ENCODE measurements at places on chromosomes 11 and 22.

- DNase-seq: no peak
Observed at GRCh38 chr22:25621986-25622385, 57.5 kb downstream of the GRK3 start.

DNA sequence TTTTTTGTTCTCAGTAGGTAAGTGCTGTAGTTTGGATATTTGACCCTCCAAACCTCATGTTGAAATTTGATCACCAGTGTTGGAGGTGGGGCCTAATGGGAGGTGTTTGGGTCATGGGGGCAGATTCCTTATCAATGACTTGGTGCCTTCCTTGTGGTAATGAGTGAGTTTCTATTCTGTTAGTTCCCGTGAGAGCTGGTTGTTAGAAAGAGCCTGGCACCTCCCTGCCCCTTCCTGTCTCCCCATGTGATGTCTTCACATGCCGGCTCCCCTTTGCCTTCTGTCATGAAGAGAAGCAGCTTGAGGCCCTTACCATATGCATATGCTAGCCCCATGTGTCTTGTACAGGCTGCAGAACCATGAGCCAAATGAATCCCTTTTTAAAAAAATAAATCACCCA lies 138.3 kb downstream of the TMEM135 start:
- no peak for DNase-seq

DNA sequence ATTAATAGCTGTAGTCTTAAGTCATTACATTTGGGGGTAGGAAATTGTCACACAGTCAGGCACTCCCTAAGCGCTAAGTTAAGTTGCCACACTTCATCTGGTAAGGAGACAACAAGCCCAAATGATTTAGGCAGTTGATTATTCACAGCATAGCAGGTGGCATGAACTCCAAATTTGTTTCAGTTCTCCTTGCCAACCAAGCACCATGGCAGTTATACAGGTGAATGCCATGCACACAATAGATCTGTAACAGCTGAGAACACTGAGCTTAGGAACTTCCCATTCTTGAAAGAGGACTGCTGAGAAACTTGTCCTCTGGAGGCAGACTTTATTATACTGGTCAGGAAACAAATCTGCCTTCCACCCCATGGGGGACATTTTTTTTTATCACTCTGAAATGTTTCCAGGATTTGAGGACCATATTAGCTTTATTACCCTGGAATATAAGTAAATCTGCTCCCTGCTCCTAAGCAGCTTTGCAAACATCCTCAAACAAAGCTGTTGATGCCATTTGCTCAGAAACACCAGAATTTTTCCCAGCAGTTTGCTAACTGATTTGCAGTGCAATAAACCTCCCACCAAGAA lies 5.1 kb upstream of the INTS4 start:
- DNase-seq: no peak

- DNase-seq: no peak
Observed at GRCh38 chr11:57539342-57539741, 1.9 kb downstream of the SMTNL1 start.

DNA sequence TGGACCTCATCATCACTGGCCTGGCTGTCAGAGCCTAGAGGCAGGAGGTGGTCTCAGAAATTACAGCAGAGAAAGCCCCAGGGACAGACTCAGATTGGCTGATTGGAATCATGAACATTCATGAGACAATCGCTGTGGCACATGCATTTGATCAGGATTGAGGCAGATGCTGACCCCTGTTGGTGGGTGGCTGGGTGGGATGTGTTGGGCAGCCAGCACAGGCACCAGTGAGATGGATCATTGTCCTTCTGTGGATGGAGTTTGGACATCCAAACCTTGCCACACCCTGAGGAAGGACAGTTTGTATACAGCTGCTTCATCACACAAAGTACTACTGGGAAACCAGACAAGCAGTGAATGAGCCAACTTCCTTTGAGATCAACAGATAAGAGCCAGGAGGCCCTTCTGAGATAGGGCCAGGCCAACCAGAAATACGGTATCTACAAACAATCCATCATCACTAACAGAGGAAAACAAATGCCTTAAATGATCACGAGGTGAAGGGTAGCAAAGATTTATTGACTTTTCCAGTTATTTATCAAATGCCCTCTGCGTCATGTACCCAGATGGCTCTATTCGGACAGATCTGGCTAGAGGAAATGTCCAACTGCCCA lies 17.3 kb downstream of the COMMD9 start:
- DNase-seq: no peak

DNA sequence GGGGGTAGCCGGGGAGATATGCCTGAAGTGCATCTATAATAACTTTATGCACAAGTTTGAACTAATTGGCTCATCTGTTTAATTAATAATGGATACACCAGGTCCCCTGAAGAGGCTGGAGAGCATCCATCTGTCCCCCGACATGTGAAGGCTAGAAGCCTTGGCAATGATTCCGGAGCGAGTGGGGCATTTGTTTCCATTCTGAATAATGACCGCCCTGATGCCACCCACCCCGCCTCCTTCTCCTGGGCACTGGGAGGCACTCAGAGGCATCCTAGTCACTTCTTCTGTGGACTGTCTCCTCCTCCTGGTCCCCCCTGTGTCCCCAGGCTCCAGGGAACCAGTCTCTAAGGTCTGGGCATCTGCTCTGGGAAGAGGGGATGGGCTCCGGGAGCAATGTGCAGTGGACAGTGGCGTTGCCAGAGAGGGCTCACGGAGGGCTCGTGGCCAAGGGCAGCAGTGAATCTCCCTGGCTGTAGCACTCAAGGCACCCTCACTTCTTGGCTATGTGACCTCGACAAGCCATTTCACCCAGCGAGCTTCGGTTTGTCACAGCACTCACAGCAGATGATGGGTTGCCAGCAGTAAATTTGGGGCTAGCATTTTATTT lies 64.7 kb downstream of the TSPAN18 start:
- DNase-seq: no peak

DNA sequence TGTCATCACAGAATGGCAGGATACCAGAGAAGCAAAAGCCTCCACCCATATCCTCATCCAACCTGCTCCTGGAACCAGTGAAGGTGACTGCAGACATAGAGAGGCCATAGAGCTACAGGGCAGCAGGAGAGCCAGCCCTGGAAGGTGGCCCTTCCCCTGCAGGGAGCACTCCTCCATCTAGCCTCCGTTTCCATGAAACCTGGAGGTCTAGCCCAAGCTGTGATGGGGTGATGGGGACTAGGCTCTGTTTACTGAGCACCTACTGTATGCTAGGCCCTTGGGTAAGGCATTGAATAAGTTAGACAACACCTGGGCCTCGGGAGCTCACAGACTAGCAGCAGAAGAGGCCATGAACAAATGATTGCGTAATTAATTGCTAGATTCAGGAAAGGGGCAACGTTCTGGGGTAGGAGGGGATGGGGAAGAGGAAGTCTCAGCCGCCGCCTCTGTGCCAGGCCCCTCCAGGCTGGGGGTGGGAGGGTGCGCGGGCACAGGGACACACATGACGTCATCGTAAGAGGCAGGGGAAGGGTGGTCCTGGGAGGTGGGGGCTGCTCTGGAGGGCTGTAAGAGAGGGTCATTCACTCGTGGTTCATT lies 784 bp upstream of the SYNGR1 start:
- no peak for DNase-seq

DNA sequence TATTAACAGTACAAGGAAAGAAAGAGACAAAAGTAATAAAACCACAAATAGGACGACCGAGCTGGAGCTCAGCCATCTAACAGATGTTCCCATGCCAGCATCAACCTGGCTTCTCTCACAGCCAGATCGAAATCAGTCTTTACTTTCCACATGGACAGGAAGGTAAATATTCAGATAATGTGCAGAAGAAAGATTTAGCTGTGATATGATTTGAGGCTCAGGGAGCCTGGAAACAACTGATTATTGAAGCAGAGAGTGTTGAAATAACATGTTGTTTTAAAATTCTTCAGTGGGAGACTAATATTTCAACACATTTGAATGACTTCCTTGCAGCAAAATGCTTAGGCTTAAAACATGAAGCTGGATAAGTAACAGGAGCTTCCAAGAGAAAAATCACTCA lies 546.8 kb downstream of the ETS1 start:
- no peak for DNase-seq

GRCh38 chr11:57071829-57072228 lies 83.1 kb downstream of the OR5AK2 start:
- no peak for DNase-seq

DNA sequence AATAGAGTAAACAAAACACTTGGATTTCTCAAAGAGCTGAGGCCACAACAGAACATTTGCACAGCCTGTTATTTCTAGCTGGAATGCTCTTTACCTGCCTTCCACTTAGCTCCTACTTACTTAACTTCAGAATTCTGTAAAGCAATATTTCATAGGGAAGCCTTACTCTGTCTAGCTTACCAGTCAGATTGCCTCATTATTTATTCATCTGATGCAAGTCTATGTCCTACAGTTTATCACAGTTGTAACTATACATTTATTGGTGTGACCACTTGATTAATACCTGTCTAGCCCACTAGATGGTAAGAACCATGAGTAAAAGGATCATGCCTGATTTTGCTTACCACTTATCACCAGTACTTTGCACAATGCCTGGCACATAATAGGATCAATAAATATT lies 56.1 kb upstream of the ME3 start:
- DNase-seq: no peak

DNA sequence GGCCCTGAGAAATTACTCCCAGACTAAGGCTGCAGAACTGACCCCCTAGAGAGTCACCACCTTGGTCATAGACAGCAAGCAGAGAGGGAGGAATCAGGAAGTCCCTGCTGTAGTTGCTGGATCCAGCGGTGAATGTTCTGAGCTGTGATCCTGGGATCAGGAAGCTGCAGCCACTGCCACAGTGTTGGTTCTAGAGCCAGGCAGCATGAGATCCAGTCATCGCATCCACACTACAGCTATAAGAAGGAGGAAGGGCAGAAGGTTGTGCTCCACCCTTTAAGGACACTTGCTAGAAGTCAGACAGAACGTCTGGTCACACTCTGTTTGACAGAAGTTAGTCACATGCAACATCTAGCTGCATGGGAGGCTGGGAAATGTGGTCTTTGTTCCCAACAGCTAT lies 104.7 kb upstream of the OR4B1 start:
- no peak for DNase-seq

DNA sequence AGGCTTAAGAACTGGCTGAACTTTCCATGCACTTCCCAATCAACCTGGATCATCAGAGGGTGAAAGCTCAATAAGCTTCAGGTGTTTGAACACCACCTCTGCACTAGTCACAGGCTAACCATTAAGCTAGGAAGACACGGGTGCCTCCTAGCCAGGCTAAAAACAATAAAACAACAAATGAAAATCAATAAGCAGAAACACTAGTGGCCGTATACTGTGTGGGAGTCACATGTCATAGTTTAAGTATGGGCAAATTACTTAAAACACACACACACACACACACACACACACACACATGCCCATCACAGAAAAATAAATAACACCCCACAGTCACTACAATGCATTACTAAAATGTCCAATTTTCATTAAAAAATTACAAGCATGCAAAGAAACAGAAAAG lies 85.2 kb downstream of the APOL5 start:
- no peak for DNase-seq

DNA sequence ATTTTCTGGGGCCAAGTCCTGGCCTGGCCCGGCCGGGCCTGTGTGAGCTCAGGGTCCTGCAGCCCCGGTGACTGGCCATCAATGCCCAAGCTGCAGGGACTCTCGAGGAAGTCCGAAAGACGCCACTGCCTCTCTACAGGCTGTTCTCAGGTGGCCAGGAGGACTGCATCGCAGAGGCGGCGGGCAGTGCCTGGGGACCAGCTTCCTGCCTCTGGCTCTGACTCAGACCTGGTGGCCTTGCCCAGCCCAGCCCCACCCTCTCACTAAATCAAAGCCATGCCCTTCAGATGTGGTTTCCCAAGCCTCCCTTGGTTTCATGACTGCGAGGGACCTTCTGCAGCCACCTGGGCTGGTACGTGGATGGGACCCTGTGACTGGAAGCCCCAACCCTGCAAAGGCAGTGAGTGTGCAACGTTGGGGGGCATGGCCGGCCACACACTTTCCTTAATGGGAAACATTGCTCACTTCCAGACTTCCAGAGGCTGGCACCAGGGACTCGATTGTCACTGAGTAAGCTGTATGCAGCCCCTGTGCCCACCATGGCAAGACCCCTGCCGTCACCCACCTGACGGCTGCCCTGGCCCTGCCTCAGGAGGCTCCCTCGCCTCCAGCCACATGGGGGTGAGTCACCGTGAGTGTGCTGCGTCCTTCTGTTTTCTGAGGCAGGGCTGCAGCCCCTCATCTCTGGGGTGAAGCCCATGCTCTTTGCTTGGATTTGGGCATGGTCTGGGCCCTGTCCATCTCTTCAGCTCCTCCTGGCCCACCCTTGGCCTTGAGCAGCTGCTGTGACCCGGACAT lies 6.0 kb upstream of the FGF3 start:
- no peak for DNase-seq

DNA sequence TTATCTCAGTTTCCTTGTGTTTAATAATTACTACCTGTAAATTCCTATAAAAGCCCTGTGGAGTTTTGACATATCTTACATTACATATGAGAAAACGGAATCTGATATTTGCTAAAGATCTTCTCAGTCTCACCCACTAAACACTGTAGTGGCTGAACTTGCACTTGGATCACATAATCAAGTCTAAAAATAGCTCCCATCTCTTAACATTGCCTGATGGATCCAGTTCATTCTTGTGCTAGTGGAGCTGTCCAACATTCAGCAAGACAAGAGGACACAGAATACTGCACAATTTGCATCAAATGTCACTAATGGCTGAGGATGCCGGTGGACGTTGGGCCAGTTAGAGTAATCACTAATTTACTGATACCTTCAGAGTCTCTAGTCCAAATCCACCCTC lies 569.9 kb upstream of the ANO5 start:
- no peak for DNase-seq

GRCh38 chr11:66159324-66159984 lies 89.4 kb downstream of the PACS1 start:
- no peak for DNase-seq

DNA sequence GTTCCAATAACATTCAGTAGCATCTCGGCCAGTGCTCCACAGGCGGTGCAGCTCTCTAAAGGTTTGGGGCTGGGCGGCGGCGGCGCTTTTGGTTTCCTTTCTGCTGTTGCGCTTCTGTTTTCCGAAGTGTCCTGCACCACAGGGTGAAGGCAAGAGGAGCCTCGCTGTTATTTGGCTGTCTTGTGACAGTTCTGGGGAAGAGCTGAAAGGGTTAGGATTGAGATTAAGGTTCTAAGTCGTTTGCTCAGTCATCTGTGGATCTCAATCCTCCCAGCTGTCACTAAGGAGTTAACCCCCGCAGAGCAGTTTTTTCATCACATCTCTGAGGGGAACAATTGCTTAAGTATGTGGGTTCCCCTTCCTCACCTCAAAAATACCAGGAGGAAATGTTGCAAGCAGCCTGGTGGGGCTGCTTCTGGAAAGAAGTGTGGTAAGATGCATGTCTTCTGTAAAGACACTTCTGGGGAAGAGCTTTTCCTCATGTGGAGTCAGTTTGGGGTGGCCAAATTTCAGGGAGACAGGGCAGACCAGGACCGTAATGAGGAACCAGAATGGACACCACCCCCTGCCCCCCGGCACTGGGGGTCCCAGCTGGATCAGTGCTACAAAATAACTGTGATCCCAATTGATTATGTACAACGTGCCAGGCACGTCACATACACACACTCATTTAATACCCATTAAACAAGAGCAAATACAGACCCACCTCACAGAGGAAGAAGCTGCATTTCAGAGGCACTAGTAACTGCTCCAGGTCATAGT lies 14.2 kb downstream of the TMEM121B start:
- DNase-seq: peak; percentile 72

All from activated CD4-positive, alpha-beta T cell treated with anti-CD3 and anti-CD28 coated beads for 36 hours (primary cell).